Airway epithelial cell (primary cell): ENCODE measurements at places on chromosomes 4 and X. TPM values are rescaled to one million over a fixed set of nuclear protein-coding genes. Genes with fewer than 3 reads are reported as not detected.

FDCSP gene
- total RNA-seq = not detected in 2 replicates

MAMLD1 gene
- total RNA-seq = 0.92 and 1.1 TPM in 2 replicates

GUCY1B1 gene
- total RNA-seq = 3.9 TPM in 2 replicates

UPF3B gene
- total RNA-seq = 3.4 and 4.5 TPM in 2 replicates

ADAM29 gene
- not detected in 2 replicates for total RNA-seq

MAGEA12 gene
- not detected in 2 replicates for total RNA-seq

TEX11 gene
- not detected in 2 replicates for total RNA-seq

GAGE1 gene
- total RNA-seq = not detected in 2 replicates

DUSP9 gene
- 5.4 and 5.9 TPM in 2 replicates for total RNA-seq

TMPRSS11A gene
- 1.4 and 1.5 TPM in 2 replicates for total RNA-seq

UGT2B15 gene
- total RNA-seq = 1.2 TPM in 1 of 2 replicates, not detected in the other

LRBA gene
- 37.3 and 55.5 TPM in 2 replicates for total RNA-seq

LIAS gene
- total RNA-seq = 11.0 and 12.3 TPM in 2 replicates

TRIML2 gene
- total RNA-seq = not detected in 2 replicates

DKK2 gene
- 0.49 and 0.56 TPM in 2 replicates for total RNA-seq

SPARCL1 gene
- not detected in 2 replicates for total RNA-seq

TMEM150C gene
- 0.42 and 0.65 TPM in 2 replicates for total RNA-seq

TMSB4X gene
- total RNA-seq = 3,489 and 3,795 TPM in 2 replicates

TMEM165 gene
- 93.6 and 117 TPM in 2 replicates for total RNA-seq

ADH1B gene
- total RNA-seq = not detected in 2 replicates

FRG2 gene
- total RNA-seq = not detected in 2 replicates

TCP11X2 gene
- total RNA-seq = not detected in 2 replicates

MID2 gene
- 8.1 and 10.8 TPM in 2 replicates for total RNA-seq

ARHGAP36 gene
- not detected in 2 replicates for total RNA-seq

SLC2A9 gene
- total RNA-seq = 19.0 and 26.5 TPM in 2 replicates

CYTL1 gene
- not detected in 2 replicates for total RNA-seq

PPARGC1A gene
- 0.42 and 1.1 TPM in 2 replicates for total RNA-seq

TBC1D9 gene
- total RNA-seq = 8.6 and 13.0 TPM in 2 replicates

NUDT6 gene
- total RNA-seq = 6.6 and 8.6 TPM in 2 replicates

ZFP92 gene
- 0.05 and 0.21 TPM in 2 replicates for total RNA-seq

GAGE2A gene
- not detected in 2 replicates for total RNA-seq

MCF2 gene
- total RNA-seq = 0.05 and 0.42 TPM in 2 replicates

RNF212 gene
- total RNA-seq = 0.35 TPM in 1 of 2 replicates, not detected in the other

NEIL3 gene
- 4.2 and 4.3 TPM in 2 replicates for total RNA-seq

USP17L28 gene
- not detected in 2 replicates for total RNA-seq

GUCY2F gene
- not detected in 2 replicates for total RNA-seq

TMEM47 gene
- total RNA-seq = 2.0 and 3.0 TPM in 2 replicates

XAGE1A gene
- not detected in 2 replicates for total RNA-seq

ZNF711 gene
- 0.88 and 0.92 TPM in 2 replicates for total RNA-seq
